ENCODE measurements at places on chromosomes 1 and 21. TPM values are rescaled to one million over a fixed set of nuclear protein-coding genes. Genes with fewer than 3 reads are reported as not detected.

Gene SYT6
- polyA plus RNA-seq: 31.2 TPM

DNA sequence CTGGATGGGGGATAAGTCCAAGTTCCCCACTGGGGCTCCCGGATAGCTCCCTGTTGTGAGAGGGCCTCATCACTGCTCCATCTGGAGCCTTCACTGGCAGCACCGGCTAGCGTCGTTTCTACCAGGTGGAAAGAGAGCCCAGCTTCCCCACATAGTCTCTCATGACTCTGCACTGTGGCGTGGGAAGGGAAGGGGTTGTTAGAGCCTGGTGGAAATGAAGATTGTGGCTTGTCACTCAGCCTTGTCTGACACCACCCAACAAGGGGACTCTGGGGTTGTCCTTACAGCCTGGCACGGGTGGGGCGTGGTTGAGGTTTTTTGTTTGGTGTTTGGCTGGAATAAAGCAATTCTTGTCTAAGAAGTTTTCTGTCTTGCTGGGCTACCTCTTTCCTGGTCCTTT is 94.6 kb downstream of the ADARB1 start:
- DNase-seq: no peak
- H3K27me3 ChIP-seq: no peaks in the 10 kb centered on the region
- H3K4me3 ChIP-seq: no peak overlapping the region
- H3K27ac ChIP-seq: no peak overlapping the region
- no peaks in the 10 kb centered on the region for H3K36me3 ChIP-seq

GRCh38 chr21:45816794-45817193 is 164.8 kb upstream of the COL6A1 start:
- H3K36me3 ChIP-seq: no peaks in the 10 kb centered on the region
- H3K4me3 ChIP-seq: no peak overlapping the region
- no peak for DNase-seq
- no peaks in the 10 kb centered on the region for H3K27me3 ChIP-seq
- peaks cover 4% of the 10 kb centered on the region for H3K4me1 ChIP-seq

DNA sequence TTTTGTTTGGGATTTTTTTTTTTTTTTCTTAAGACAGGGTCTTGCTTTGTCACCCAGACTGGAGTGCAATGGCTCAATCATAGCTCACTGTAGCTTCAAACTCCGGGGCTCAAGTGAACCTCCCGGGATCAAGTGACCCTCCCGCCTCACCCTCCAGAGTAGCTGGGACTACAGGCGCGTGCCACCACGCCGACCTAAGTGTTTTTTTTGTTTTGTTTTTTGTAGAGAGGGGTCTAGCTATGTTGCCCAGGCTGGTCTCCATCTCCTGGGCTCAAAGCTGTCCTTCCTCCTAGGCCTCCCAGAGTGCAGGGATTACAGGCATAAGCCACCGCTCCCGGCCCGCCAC is 776 bp downstream of the HLCS start:
- no peak overlapping the region for H3K27ac ChIP-seq
- H3K27me3 ChIP-seq: no peaks in the 10 kb centered on the region
- no peak for DNase-seq

- H3K4me1 ChIP-seq: no peaks in the 10 kb centered on the region
- peak overlapping the region; percentile 91 for H3K27ac ChIP-seq
- H3K36me3 ChIP-seq: peaks cover 8% of the 10 kb centered on the region
- peak overlapping the region; percentile 100 for H3K4me3 ChIP-seq
- DNase-seq: no peak
- no peaks in the 10 kb centered on the region for H3K27me3 ChIP-seq
Observed at GRCh38 chr1:247077876-247078257, 744 bp downstream of the ZNF670 start.
